ENCODE measurements at places on chromosomes 3 and 15. TPM values are rescaled to one million over a fixed set of nuclear protein-coding genes. Genes with fewer than 3 reads are reported as not detected.

The PPP1R14D gene
- not detected for total RNA-seq

The SCN5A gene
- not detected for total RNA-seq

The OR5K2 gene
- not detected for total RNA-seq

The TICRR gene
- total RNA-seq = 7.5 TPM

The TMEM207 gene
- not detected for total RNA-seq

The AADAC gene
- total RNA-seq = not detected

The CMTM8 gene
- total RNA-seq = 1.1 TPM

The CCDC33 gene
- total RNA-seq = 2.6 TPM

The TTBK2 gene
- total RNA-seq = 10.6 TPM

The DNASE1L3 gene
- total RNA-seq = not detected

The WDR93 gene
- 1.5 TPM for total RNA-seq

The DPP8 gene
- total RNA-seq = 8.8 TPM

The MCCC1 gene
- 7.7 TPM for total RNA-seq

The SAMD7 gene
- total RNA-seq = not detected

The CPNE9 gene
- not detected for total RNA-seq

The SEC22C gene
- total RNA-seq = 44.1 TPM

The CDCP1 gene
- total RNA-seq = 11.3 TPM

The TMOD2 gene
- total RNA-seq = 0.71 TPM

The EEFSEC gene
- total RNA-seq = 12.7 TPM

The CASR gene
- not detected for total RNA-seq

The CCR3 gene
- not detected for total RNA-seq

Data from Caki2 (cell line).